ENCODE measurements at places on chromosomes 6 and 20. TPM values are rescaled to one million over a fixed set of nuclear protein-coding genes. Genes with fewer than 3 reads are reported as not detected.

FAM217B gene
- total RNA-seq = 17.1 TPM

CD93 gene
- 17.9 TPM for total RNA-seq

PI3 gene
- total RNA-seq = not detected

RAET1L gene
- total RNA-seq = not detected

BPIFB2 gene
- total RNA-seq = not detected

ID1 gene
- 10.1 TPM for total RNA-seq

CTAGE9 gene
- not detected for total RNA-seq

GSTA3 gene
- total RNA-seq = not detected

LTB gene
- 42.1 TPM for total RNA-seq

GRCh38 chr6:33845031-33845745 is 41.4 kb upstream of the MLN start:
- H3K4me1 ChIP-seq = peaks cover 4% of the 10 kb centered on the region
- H3K36me3 ChIP-seq = no peaks in the 10 kb centered on the region
- peaks cover 15% of the 10 kb centered on the region for H3K27me3 ChIP-seq
- no peak overlapping the region for H3K27ac ChIP-seq
- H3K4me3 ChIP-seq = no peak overlapping the region

DNA sequence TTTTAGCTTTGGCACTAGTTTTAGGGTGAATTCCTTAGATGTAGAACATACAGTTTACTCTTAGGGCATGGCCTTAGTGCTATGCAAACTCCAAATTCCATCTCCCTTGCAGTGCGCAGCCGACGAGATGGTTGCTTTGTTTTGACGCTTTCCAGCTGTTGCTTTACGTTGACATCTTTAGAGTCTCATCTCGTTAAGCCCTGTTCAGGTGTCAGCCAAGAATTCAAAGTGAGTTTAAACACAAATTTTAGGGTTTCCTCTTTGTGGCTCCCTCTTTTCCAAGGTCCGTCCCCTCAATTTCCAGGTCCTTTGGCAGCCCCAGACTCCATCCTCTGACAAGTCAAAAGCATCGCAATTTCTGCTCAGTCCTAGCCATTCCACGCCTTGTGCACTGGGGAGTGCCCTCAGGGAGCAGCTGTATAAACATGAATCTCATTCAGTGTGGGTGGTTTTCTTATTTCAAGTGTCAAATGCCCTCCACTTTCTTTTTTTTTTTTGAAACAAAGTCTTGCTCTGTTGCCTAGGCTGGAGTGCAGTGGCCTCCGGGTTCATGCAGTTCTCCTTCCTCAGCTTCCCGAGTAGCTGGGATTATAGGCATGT is 14.1 kb upstream of the MAK start:
- no peaks in the 10 kb centered on the region for H3K36me3 ChIP-seq
- H3K27ac ChIP-seq = no peak overlapping the region
- DNase-seq = no peak
- H3K27me3 ChIP-seq = no peaks in the 10 kb centered on the region
- no peak overlapping the region for H3K4me3 ChIP-seq
- no peaks in the 10 kb centered on the region for H3K4me1 ChIP-seq

GRCh38 chr6:112227411-112227810 is 27.0 kb downstream of the LAMA4 start:
- no peak overlapping the region for H3K27ac ChIP-seq
- H3K36me3 ChIP-seq = no peaks in the 10 kb centered on the region
- no peak overlapping the region for H3K4me3 ChIP-seq
- no peaks in the 10 kb centered on the region for H3K4me1 ChIP-seq
- no peak for DNase-seq

DNA sequence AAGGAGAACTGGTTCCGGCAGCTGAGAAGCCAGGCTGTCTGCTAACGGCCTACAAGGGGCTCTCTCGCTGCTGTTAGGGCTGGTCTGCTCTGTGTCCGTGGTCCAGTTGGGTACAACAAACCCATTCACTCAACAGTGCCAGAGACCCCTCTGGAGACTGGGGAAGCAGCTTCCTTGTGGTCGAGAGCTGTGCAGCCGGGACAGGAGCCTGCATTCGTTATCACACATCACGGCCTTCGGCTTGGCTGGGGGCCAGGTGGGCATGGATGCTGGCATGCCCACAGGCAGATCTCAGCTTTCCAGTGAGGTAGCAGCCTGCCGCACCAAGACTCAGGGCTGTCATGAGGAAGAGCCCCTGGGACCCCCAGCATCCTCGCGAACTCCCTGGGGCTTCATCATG is 124.7 kb downstream of the PREX1 start:
- H3K36me3 ChIP-seq = peaks cover 79% of the 10 kb centered on the region
- H3K27me3 ChIP-seq = no peaks in the 10 kb centered on the region
- DNase-seq = no peak
- H3K4me3 ChIP-seq = no peak overlapping the region
- H3K4me1 ChIP-seq = peaks cover 57% of the 10 kb centered on the region

- no peak for DNase-seq
- no peak overlapping the region for H3K27ac ChIP-seq
- no peaks in the 10 kb centered on the region for H3K4me1 ChIP-seq
- H3K27me3 ChIP-seq = no peaks in the 10 kb centered on the region
- no peaks in the 10 kb centered on the region for H3K36me3 ChIP-seq
Observed at GRCh38 chr6:88077305-88077704, 29.7 kb downstream of the SPACA1 start.

- no peaks in the 10 kb centered on the region for H3K36me3 ChIP-seq
- peaks cover 38% of the 10 kb centered on the region for H3K4me1 ChIP-seq
- DNase-seq = no peak
- no peak overlapping the region for H3K4me3 ChIP-seq
- H3K27me3 ChIP-seq = no peaks in the 10 kb centered on the region
Observed at GRCh38 chr6:37552267-37552666, 52.6 kb upstream of the CCDC167 start.

DNA sequence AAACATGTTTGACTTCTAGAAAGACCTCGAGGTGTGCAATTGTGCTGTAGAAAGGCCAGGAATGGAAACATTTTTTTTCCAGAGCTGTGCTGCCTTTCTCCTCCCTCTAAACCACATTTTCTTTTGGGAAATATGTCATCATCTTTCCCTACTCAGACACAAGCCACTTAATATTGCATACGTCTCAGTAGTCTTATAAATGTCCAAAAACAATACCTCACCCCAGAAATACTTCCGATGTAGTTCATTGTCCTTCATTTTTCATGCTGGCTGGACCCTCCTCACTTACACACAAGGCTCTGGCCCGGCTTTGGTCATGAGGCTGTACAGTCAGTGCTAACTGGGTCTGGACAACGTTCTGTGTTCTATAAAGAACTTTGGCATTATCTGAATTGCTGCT is 126.4 kb downstream of the SCML4 start:
- H3K27ac ChIP-seq = no peak overlapping the region
- H3K36me3 ChIP-seq = no peaks in the 10 kb centered on the region

DNA sequence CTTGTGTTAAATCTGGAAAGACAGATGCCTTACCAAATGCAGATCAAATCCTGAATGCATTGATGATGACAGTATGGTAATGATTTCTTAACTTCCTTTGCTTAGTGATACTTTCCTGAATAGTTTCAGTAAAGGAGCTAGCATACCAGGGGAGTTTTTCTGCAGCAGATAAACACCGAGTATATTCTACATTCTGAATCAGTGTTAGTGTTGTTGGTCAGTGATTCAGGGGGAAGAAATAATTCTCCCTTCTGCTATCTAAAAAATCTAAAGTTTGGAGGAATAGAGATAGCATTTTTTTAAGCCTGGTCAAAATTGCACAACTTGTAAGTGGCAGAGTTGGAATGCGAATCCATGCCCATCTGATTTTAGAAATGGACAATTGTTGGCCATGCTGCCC is 512.2 kb upstream of the MARCKS start:
- no peaks in the 10 kb centered on the region for H3K36me3 ChIP-seq
- no peak for DNase-seq
- H3K4me1 ChIP-seq = no peaks in the 10 kb centered on the region
- H3K27me3 ChIP-seq = no peaks in the 10 kb centered on the region

DNA sequence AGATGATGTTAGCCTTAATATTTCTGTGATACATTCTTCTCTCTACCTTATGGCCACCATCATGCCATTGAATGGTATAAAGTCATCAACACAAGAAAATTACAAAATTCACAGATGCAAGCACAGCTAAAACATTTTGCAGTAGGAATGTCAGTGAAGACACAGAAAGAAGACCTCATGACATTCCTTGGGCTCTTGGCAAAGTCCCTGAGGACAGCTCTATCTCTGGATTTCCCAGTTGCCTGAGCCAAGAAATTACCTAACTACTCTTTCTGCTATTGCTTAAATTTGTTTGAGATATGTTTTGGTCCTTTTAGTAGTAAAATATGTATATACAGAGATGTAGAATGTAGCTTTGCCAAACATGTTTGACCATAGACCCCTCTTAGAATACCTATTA is 201.0 kb upstream of the STXBP5 start:
- H3K27me3 ChIP-seq = no peaks in the 10 kb centered on the region
- no peak overlapping the region for H3K27ac ChIP-seq
- DNase-seq = no peak
- no peaks in the 10 kb centered on the region for H3K36me3 ChIP-seq

GRCh38 chr6:28443112-28443773 is at the start of gene ZSCAN23:
Gene ZSCAN23, minus strand, starts transcription at chr6:28443491. Its CDS starts 7,225 bp downstream, at chr6:28436266.
- DNase-seq = peak; percentile 94
- peaks cover 16% of the 10 kb centered on the region for H3K4me1 ChIP-seq
- peaks cover 16% of the 10 kb centered on the region for H3K27me3 ChIP-seq
- H3K36me3 ChIP-seq = no peaks in the 10 kb centered on the region
- H3K4me3 ChIP-seq = peak within 1 kb of the TSS; percentile 38
- peak within 1 kb of the TSS; percentile 28 for H3K27ac ChIP-seq

DNA sequence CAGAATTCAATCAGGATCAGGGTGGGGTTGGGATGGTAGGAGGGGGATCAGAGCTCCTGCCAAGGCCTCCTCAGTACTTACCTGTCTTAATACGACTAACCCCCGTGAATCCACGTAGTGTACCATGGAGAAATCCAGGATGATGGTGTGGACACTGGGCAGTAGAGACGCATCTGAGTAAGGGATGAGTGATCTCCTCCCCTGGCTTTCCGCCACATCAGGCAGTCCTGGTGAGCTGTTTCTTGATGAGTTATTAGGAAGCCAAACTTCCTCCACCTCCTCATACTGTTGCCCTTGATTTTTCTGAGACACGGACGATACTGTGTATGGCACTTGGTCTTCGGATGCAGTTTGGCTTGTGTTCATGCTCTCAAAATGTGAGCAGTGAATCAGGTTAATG is 34.2 kb upstream of the SRPK1 start:
- no peaks in the 10 kb centered on the region for H3K27me3 ChIP-seq
- H3K27ac ChIP-seq = no peak overlapping the region
- no peaks in the 10 kb centered on the region for H3K4me1 ChIP-seq

DNA sequence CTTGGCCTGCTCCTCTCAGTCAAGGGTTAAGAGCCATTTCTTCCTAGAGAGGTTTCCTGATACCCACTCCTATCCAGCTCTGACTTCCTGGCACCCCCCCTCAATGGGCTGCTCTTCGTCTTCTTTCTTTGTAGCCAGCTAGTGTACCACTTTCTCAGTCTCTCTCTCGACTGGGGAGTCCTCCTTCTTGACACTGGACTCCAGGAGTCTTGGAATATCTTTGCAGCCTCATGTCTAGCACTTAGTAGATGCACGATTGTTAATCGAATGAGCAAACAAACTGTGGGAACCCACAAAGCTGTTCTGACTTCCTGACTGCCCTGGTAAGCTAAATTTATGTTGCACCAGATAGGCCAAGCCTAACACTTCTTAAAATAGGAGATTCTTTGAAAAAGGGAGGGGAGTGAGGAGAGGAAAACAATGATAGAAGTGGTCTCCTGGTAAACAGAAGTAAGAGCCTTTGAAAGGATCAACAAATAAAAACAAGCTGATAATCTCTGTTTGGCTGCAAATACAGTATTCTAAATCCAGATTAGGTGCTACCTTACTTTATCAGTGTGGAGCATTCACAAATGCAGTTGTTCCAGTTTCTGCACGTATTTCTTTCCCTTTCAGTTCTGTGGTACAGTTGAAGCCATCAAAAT is 160.1 kb upstream of the CITED2 start:
- peaks cover 12% of the 10 kb centered on the region for H3K4me1 ChIP-seq
- no peaks in the 10 kb centered on the region for H3K27me3 ChIP-seq
- H3K36me3 ChIP-seq = no peaks in the 10 kb centered on the region
- H3K4me3 ChIP-seq = no peak overlapping the region
- no peak overlapping the region for H3K27ac ChIP-seq

DNA sequence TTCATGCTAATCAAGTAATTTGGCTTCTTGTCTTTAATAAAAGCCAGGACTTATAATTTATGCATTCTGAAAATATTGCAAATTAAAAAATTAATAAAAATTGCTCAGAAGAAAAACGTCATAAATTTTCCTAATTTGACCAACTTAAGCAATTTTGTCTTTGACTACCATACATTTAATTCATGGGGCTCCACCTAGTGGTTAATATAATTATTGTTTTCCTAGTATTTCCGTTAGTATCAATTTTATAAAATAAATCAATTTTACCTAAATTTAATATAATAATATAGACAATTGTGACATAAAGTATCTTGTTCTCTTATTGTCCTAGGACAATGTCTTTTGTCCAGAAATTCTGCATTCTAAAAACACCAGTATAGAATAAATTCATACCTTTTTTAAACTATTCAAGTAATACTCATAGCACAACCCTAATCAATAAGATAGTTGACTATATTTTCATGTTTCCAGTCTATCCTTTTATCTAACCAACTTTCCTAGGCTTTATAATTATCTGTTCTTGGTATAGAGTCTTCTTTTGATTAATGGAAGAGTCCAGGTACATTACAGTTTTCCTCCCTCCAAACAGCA is 319.9 kb downstream of the TRDN start:
- H3K4me3 ChIP-seq = no peak overlapping the region
- no peaks in the 10 kb centered on the region for H3K36me3 ChIP-seq
- H3K27me3 ChIP-seq = no peaks in the 10 kb centered on the region
- no peak overlapping the region for H3K27ac ChIP-seq
- H3K4me1 ChIP-seq = no peaks in the 10 kb centered on the region

DNA sequence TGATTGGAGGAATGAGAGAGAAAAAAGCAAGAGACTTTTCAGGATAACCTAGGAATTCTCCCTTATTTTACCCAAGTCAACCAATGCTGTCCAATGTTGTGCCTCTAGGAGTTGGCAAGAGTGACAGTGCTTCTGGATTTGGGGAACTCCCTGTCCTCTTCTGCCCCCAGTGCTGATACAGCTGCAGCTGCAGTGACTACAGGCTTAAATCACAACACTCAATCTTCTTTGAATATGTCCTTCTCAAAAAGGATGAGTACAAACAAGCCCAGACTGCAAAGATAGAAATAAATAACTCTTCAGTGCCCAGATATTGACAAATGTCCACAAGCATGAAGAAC is 141.0 kb upstream of the COL21A1 start:
- H3K36me3 ChIP-seq = no peaks in the 10 kb centered on the region
- H3K27me3 ChIP-seq = no peaks in the 10 kb centered on the region
- no peaks in the 10 kb centered on the region for H3K4me1 ChIP-seq

GRCh38 chr6:128156321-128157111 is 255.7 kb upstream of the THEMIS start:
- H3K27ac ChIP-seq = no peak overlapping the region
- no peaks in the 10 kb centered on the region for H3K36me3 ChIP-seq
- H3K4me3 ChIP-seq = no peak overlapping the region
- DNase-seq = no peak
- H3K27me3 ChIP-seq = no peaks in the 10 kb centered on the region

Data from natural killer cell (primary cell).